ENCODE measurements at places on chromosomes 11 and 22.
A peak's percentile ranks its signal among the peaks of the same experiment; 100 is the strongest.

DNA sequence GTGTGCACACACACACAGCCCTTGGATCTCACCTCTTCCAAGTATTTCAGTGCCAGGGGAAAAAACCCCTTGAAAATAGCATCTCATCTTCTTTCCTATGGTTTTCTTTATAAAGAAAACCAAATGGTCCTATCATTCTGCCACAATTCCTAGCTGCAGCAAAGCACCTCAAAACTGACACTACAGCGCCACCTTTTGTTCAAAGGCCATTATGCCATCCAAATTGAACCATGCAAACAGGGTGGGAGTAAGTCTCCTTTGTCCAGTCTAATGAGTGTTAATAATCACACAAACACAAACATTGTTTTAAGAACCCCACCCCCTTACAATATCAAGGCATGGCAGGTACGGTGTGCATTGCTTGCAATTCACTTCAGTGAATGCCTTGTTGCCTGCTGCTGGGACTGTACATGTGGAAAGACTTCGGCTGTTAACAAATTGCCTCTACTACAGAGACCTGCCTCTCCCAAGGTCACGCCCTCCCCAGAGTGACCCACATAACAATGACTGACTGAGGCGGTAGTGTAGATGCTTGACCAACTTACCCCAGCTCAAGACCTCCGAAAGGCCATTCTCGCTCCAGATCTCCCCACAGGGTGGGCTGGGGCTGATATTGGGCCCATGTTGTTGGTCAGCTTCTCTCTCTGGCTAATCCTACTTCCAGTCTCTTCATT lies 31.7 kb downstream of the FAM181B start:
- DNase-seq = peak; percentile 58

GRCh38 chr22:23743303-23743705 lies 7.6 kb downstream of the ZNF70 start:
- no peak for DNase-seq

DNA sequence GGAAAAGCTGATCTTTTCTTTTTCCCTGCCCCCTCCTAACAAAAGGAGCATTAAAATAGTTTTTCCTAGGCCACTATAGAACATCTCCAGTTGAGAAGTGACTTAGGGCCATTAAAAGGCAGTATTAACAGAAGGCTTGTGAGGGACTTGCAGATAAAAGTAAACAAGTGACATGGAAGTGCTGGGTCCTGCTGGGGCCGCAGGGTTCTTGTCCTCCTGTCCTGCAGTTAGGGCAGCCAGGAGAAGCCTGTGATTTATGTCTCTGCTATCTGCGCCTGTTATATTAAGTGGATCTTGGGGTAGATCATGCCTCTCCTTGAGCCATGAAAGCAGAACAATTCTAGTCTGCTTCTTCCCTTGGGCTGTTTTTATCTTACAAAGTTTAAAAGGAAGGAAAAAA lies 271.4 kb upstream of the C11orf87 start:
- DNase-seq = no peak

DNA sequence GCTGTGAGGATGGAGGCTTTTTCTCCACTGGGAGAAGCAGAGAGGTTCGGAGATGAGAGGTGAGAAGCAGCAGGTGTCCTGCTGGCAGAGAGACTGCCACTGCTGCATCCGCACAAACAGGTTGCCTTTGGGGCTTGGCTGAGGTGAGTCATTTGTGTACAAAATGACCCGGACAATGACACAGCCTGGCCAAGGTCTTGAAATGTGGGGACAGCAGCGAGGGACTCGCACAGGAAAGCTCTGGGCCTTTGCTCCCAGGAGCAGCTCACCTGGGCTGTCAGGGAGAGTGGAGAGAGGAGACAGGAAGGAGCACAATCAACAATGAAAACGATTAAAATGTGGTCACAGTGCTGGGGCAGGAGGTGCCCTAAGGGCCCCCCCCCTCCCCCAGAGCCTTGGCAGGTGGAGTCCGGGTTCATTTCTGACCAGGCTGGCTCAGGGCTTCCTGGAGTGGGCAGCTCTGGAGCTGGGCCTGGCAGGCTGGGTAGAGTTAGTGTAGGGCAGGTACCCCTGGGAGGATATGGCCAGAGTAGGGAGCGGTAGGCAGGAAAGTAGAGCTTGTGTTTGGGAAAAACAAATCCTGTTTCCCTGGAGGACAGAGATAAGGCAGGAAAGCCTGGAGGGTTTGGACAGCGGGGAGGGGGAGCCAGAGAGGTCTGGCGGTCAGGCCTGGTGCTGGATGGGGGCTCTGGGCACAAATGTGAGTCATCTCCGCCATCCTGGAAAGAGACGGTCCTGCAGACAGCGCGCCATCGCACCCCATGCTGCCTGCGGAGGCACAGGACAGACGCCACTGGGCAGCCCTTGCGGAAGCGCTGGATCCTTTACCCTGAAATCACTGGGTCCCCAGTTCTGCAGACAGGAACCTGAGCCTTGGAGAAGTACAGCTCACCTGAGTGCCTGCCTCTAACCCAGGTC lies 37.8 kb upstream of the CELSR1 start:
- no peak for DNase-seq

GRCh38 chr11:102254047-102254446 lies 63.2 kb upstream of the BIRC3 start:
- DNase-seq = no peak

GRCh38 chr11:15674756-15675155 lies 560.0 kb downstream of the INSC start:
- no peak for DNase-seq

- DNase-seq = peak; percentile 25
Observed at GRCh38 chr11:121965330-121965729, 150.7 kb downstream of the BLID start.

GRCh38 chr11:132248580-132248979 lies 878.2 kb downstream of the NTM start:
- no peak for DNase-seq

GRCh38 chr11:100684101-100685065 lies 2.7 kb upstream of the ARHGAP42 start:
- DNase-seq = peak; percentile 49

DNA sequence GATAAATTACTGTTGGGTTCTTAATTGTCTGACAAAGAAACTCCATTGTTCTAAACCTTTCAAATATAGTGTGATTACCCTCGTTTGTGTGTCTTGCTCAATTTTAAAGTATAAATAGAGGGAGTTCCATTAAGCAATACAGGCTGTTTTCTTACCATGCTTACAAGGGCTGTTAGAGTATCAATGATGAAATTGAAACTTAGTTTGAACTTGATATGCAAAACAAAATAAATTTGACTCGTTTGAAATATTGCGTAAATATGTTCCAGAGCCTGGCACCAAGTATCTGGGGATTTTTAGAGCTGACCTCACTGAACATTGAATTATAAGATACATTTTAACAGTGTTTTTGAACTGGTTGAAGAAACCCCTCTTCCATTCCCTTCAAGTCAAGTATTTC lies 31.7 kb downstream of the TEAD1 start:
- DNase-seq = no peak

- DNase-seq = no peak
Observed at GRCh38 chr11:73149105-73149504, 7.0 kb upstream of the FCHSD2 start.

- no peak for DNase-seq
Observed at GRCh38 chr11:130139401-130139800, 20.2 kb upstream of the ST14 start.

DNA sequence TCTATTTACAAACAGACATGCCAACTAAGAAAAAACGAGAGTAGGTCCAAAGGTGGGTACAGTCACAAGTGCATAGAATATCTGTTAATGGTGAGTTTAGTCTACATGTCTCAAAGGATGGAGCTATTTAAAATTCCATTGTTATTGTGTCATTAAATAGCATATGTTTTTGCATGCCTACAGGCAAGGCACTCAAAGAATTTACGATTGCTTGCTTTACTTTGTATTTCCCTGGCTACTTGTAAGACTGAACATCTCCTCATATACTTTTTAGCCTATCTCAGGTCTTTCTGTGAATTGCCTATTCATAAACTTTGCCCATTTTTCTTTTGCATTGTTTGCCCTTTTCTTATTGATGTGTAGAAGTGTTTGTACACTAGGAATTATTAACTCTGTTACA lies 39.7 kb downstream of the DEUP1 start:
- DNase-seq = no peak

GRCh38 chr11:33103836-33104235 lies 57.4 kb downstream of the CSTF3 start:
- no peak for DNase-seq
